ENCODE measurements at places on chromosomes 7 and 10.

GRCh38 chr10:127690176-127690835 is 46.7 kb upstream of the FOXI2 start:
- DNase-seq = no peak

DNA sequence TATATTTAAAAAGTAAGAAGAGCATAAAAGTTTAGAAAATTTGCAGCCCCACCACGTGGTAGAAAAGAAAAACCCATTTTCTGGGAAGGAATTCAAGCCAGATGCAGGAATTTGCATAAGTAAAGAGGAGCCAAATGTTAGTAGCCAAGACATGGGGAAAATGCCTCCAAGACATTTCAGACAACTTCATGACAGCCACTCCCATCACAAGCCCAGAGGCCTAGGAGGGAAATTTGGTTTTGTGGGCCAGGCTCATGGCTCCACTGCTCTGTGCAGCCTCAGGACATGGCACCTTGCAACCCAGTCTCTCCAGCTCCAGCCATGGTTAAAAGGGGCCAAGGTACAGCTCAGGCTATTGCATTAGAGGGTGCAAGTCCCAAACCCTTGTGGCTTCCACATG is 411.9 kb downstream of the THSD7A start:
- DNase-seq = no peak

DNA sequence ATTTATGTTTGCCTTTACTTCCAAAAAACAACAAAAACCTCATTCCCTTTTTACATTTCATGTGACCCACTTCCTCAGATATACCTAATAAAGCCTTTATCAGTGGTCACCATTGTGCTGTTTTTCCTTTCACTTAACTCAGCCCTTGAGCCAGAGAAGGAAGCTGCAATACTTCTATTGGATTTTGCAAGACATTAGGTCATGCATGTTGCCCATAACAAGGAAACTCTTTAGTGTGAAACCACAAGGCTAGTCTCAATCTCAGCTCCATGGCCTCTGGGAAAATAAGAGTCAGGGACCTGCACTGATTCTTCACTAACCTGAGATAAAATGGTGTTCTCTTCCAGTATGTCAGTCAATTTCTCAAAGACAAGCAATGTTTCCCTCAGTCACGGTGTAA is 27.8 kb downstream of the STEAP4 start:
- DNase-seq = peak; percentile 38

GRCh38 chr10:93751124-93751523 is 6.6 kb upstream of the LGI1 start:
- DNase-seq = no peak

DNA sequence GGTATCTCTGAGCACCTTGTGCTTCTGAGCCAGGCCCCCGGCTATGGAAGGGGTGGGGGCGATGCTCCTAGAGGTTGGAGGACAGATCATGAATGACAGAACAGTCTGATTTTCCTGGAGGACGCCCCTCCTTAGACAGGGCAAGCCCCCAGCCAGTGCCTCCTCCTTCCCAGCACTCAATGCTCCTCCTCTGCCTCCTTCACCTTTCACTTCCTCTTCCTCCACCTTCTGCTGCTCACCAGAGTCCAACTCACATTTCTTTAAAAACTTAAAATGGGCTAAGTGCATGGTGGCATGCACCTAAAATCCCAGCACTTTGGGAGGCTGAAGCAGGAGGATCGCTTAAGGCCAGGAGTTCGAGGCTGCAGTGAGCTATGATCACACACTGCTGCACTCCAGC is 71.1 kb upstream of the CUX1 start:
- no peak for DNase-seq

GRCh38 chr7:36013246-36014014 is 139.6 kb upstream of the EEPD1 start:
- DNase-seq = no peak

GRCh38 chr7:28921822-28922221 is 36.3 kb downstream of the TRIL start:
- peak; percentile 67 for DNase-seq

GRCh38 chr10:107056182-107056581 is 108.3 kb downstream of the SORCS1 start:
- no peak for DNase-seq

DNA sequence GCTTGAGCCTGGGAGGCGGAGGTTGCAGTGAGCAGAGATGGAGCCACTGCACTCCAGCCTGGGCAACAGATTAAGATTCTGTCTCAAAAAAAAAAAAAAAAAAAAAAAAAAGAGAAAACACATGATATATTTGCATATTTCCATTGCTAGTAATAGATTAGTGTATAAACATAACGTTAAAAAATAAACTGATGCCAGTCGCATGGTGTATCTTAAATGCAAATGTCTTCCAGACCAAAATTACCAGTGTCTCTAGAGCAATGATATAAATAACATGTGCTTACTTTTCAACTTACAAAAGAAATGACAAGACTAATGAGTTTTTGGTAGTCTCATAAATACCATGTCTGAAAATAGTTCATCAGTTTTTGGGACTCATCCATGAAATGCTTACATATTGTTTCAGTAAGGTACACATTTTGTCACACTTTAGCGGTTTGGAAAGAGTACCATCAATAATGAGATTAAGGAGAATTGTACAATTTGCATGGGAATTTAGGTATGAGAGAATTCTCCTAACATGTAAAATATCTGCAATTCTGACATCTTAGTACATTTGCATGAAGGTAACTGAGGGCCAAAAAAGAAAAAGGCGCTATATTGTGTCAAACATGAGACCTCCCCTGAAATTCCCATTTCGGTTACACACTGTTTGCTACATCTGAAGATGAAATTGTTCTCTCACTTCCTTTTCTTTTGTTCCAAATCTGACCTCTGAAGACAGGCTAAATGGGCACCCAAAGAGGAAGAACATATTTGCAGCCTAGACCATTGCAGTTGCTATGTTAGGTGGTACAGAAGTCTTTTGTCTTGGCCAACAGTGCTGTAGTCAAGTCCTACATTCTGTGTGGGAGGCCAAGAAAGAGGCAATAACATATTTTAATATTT is 51.5 kb upstream of the PIP4K2A start:
- DNase-seq = no peak

DNA sequence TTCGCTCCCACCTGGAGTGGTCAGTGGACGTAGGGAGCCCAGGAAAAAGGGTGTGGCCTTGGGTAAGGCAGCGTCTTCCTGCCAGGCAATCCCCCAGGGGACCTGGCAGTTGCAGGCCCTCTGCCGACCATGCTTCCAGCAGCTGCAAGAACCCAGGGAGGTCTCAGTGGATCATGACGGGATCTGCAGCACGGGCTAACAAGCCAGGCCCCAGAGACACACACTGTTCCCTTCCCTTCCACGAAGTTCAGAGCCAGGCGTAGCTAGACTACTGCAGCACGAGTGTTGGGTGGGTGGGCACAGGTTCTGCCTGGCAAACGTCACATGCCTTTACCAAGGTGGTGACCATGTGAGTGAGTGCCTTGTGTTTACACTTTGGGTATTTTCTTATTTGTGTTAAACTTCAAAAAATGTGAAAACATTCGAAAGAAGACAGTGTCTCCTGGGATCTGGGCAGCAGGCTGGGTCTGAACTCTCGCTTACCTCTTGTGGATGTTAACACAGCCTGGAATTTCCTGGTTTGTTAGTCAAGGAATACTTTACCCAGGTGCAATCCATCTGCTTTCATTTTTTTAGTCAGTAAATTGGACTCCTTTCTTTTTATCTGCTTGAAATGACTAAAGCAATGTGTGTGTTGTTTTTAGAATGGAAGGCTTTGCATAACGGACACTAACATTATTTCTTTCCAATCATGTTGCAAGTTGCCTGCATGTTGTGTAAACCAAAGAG is 48.2 kb upstream of the VIPR2 start:
- no peak for DNase-seq

DNA sequence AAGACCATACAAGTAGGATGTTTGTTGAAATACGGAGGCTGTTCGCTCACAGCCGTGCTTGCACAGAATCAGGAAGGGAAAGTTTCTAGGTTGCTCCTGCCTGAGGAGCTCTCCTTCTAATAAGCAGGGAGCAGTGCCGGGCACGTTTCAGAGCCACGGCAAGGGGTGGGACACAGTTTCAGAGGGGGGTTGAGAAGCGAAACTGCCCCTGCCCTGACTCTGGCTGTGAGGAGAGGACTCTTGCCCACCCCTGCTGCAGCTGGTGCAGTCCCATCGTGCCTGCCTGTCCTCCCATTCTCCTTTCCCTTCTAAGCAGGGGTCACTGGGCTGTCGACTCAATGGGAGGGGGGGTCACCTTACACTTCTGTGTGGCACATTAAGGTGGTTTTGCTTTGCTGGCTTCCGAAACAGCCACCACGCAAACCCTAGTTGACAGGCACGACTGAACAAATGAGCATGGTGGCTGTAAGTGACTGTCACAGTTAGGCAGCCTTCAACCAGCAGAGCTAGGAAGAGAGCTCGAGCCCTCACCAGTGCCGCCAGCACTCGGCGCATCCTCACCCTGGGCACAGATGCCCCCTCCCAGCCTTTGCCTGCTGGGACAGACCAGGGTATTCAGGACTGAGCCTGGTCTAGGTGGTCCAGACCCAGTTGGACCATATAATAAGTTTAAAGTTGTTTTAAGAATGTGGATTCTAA is 37.5 kb downstream of the ZNF467 start:
- DNase-seq = no peak

DNA sequence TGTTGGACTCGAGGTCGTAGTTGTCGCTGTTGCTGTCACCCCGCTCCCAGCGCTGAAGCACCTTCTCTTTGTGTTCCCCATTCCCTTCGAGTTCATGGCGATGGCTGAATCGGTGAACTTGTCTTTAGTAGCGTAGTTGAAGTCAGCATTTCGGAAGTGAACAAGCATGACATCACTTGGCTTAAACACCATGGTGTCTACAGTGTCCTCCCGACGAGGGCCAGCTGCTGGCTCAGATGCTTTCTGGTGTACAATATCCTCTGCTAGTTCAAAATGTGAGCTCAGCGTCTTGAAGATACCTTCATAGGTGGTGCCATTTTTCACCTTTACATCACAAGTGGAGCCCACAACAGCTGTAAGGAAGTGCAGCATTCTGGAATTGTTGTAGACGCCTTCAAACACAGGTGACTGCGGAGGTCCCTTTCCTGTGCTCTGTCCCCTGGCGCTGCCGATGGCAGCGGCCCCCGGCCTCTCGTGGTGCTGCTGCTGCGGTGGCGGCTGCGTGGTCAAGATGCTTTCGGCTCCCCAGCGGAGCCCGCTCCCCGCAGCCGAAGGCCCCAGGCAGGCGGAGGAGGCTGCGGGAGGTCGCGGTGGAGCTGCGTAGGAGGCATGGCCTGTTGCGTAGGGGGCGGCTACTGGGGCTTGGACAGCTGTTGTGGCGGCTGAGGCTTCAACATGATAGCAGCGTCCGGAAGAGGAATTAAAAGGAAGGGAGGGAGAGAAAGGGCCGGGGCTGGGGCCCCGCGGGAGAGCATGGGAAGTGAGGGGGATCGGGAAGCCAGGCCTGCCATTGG is 59.3 kb downstream of the ANKMY2 start:
- no peak for DNase-seq
